ENCODE measurements at places on chromosomes 1 and 21.

DNA sequence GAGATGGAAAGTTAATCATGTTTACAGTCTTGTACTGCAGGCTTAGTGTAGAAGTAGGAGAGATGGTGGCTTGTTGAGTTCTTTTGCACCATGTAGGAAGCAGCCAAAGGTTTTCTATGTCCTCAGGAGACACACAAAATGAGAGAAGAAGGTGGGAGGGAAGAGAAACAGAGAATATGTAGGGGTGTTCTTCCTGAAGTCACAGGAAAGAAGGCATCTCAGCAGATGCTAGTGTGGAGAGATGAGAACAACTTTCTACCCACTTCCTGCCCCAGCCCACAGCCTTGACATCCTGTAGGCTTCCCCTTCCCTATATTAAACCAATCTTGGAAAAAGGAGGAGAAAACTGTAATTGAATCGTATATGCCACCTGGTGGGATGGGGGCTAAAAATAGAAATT, 217.0 kb downstream of the S1PR1 start:
- DNase-seq = no peak

GRCh38 chr1:111618961-111619634, 491 bp upstream of the RAP1A start:
- DNase-seq = no peak

DNA sequence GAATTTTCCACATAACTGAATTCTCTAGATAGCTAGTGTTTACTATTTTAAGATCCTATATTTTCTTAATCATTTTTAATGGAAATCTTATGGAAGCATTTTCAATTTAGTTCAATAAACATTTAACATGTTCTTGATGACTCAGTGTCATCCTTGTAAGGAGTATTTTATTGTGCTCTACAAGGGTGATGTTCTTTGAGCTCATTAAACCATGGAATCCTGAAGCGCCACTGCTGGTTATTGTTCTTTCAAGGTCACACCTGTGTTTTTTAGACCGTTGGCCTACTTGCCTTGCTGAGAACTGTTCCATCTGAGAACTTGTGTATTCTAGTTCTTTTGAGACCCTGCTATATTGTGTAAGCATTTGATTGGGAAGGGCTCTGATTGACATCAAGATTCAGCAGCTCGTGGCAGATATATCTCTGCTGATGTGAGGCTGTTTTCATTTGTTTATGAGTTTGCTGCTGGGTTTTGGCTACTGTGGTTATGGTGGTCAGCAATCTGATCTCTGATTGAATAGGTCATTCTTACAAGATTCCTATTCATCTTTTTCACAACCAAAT, 132.0 kb downstream of the GIPC2 start:
- DNase-seq = no peak

DNA sequence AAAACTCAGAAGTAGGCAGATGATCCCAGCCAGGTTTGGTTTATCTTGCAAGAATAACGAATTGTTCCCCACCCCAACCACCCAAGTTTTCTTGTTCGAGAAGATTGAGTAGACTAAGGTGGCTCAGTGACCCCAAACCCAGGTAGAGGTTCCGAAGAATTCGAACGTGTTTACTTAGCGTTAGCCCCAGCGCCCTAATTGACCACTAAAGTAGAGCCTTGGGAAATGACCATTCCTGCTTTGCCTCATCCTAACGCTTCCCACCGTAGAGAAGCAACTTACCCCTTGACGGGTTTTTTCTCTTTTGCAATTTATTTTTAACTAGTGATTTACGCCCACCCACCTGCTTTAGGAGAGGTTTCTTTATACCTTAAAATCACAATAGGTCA, 870 bp downstream of the FBXO28 start:
- no peak for DNase-seq

DNA sequence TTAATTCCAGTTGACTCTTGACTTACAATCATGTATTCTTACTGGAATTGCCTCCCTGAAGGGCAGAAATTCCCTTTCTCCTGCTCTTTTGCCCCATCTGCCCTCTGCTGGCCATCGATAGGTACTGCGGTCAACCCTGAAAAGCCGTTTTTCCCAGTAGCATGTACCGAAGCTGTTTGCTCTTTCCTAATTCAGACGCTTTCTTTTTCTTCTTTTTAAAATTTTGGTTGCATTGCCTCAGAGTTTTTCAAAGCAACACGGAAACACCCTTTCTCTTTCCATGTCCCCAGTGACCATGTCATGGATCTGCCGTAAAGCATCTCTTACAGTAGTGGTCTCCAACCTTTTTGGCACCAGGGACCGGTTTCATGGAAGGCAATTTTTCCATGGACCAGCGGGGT, 164.2 kb upstream of the C1orf21 start:
- DNase-seq = no peak

DNA sequence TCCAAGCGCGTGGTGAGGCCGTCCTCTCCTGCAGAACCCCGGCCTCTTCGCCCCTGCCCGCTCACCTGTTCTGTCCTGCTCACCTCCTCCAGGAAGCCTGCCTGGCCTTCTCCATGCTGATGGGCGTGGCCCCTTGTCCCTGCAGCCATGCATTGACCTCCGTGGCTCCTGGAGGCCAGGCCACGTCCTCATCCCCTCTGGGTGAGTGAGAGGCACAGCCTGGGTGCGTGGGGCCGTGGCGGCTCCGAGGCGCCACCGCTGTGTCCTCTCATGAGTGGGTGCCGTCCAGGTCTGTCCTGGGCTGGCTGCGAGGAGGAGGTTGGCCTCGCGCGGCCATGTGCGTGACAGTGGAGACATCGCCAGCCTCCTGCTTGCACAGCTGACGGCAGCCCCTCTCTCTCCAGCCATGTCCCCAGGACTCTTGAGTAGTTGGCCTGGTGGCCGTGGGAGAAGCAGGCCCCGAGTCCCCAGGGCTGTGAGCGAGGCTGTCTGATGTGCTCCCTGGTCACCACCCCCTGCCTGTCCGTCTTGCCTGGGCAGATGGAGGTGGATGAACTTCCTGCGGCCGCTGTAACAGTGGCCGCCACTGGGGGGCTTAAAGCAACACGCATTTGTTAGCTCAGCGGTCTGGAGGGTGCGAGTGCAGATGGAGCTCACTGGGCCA, 58.1 kb downstream of the PRKCZ start:
- DNase-seq = no peak

- DNase-seq = no peak
Observed at GRCh38 chr21:45801129-45801964, 157.8 kb downstream of the PCBP3 start.

- no peak for DNase-seq
Observed at GRCh38 chr1:11784256-11784992, 21.3 kb downstream of the MTHFR start.

DNA sequence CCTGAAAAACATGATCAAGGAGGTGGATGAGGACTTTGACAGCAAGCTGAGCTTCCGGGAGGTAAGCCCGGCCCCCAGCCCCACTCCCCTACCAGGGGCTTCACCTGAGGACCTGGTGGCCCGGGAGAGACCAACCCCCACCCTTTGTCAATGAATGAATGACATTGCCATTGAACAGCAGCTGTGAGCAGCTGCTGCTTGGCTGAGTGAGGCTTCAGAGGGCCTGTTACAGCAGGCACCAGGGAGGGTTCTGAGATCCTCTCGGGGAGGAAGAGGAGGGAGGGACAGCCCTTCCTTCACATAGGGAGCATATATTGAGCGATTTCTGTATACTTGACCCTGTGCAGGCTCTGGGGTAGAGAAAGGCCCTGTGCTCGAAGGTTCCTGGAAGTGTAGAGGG, 12.3 kb upstream of the CTRC start:
- no peak for DNase-seq

- DNase-seq = no peak
Observed at GRCh38 chr1:180178511-180179161, 24.0 kb downstream of the QSOX1 start.

DNA sequence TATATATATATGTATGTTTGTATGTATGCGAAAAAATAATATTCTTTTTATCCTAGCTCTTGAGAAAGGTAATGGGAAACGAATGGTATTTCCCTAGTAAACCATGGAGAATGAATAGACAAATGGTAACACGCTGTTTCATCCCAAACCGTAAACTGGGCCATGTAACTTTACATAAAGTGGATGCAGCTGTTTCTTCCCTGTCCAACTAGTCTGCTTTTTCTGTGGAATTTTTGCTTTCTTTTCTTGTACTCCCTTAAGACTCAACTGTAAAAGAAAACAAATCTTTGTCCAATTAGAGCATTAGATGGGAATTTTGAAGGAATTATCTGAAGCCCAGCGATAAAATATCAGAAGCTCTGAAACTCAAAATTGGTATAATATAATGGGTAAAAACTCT, 198.1 kb downstream of the NFIA start:
- no peak for DNase-seq

- DNase-seq = no peak
Observed at GRCh38 chr1:228459091-228459993, 27.8 kb upstream of the RNF187 start.

DNA sequence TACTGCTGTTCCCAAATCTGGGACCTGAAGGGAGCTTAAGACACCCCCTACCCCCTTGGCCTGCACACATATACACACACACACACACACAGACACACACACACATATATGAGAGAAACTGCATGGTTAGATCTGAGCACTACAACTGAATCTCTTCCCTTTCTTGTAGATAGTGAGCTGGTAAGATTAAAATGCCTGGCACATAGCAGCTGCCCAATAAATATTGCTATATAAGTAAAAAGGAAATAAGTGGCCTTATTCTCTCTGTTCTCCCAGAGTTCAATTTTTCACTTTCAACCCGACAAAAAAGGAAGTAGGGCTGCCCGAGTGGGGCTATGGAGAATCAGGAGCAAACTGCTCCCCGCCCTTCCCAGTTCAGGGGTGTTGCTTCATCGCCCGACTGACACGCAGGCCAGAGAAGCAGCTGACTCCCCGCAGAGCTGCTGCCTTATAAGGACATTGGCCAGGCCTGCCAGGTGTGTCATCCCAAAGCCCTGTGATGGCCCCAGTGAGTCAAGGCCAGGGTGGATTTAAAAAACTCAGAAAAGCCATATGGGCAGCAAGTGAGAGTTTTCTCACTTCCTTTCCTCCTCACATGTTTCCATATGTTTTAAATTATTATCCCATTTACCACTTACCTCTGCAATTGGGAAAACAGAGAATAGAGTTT, 106.5 kb upstream of the SLC44A3 start:
- DNase-seq = peak; percentile 97

DNA sequence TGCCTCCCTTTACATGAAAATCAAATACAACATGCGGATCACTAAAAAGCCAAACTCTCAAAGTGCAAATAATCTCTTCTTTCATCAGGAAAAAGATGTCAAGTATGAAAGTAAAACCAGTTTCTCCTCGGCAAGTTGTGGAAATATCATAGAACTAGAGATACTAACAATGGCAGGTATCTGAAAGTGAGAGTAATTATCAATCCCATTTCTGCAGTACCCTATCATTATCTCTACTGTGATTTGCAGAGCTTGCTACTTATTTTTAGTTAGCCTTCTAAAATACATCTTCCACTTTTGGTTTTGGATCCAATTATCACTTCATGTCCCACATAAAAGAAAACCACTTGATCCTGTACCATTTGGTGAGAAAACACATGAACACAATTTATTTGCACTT, 3.0 kb downstream of the TP53BP2 start:
- no peak for DNase-seq

DNA sequence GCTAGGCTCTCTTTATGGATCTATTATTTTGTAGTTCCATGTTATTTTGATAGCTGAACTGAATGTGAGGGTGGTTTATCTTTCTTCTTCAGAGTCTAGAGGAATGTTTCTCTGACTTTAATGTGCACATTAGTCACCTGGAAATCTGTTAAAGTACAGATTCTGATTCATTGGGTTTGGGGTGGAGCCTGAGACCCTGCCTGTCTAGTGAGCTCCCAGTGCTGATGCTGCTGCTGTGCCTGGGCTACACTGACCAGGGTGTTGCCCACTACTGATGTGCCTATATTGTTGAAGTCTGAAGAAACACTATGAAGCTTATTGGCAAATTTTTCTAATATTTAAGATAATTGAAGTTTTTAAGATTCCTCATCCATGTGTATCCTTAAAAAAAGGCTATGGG, 35.9 kb downstream of the CD46 start:
- DNase-seq = no peak

DNA sequence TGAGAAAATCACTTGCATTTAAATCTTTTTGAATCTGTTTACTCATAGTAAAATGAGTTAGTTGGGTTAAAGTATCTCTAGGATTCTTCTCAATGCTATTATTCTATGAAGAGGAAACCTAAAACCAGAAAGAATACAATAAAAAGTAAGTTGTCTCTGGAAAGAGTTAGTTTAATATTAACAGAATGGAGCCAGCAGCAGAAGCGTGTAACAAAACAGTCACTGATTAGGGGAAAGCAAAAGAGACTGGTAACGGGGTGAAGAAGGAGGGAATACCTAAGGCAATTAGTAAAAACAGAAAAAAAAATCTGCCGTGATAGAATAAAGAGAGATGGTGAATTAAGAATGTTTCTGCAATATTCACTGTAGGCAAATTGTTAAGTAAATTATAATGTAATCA, 60.0 kb downstream of the NRDC start:
- no peak for DNase-seq

DNA sequence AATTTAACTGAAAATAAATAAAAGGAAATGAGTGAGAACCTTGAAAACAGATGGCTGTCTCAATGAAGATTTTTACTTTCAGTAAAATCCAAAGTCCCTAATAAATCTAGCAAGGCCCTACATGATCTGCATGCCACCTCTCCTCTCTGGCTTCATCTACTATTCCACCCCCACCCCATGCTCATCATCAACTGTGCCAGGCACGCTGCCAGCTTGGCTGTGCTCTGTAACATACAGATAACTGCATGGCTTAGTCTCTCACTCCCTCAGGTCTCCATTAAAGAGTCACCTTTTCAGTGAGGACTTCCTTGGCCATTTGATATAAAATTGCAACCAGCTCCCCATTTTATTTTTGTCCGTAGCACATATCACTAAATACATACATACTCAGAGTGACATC, 26.7 kb downstream of the RGSL1 start:
- no peak for DNase-seq

GRCh38 chr1:66932291-66932690, 7.5 kb downstream of the MIER1 start:
- no peak for DNase-seq

- DNase-seq = peak; percentile 91
Observed at GRCh38 chr1:246782120-246782900, 58.1 kb downstream of the SCCPDH start.

GRCh38 chr21:28016571-28016970, 976.1 kb downstream of the LTN1 start:
- no peak for DNase-seq

- DNase-seq = no peak
Observed at GRCh38 chr1:44684525-44684924, 10.0 kb downstream of the ARMH1 start.

DNA sequence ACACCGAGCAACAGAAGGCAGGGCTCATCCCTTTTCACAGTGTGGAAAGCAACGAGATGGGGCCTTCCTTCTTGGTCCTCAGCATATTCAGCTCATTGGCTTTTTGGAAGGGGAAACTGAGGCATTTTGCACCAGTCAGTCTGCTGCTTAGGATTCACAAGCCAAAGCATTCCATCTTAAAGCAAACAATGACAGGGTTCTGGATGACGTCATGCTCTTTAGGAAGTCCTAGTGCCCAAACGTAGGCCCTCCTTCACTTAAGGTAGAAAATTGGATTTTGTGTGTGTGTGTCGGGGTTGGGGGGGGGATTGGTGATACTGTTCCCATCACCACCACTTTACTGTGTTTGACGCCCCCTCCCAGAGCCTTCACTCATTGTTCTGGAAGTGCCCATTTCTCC, 101.6 kb downstream of the SELENOF start:
- DNase-seq = no peak

GRCh38 chr1:1302951-1303509, 4.7 kb downstream of the ACAP3 start:
- no peak for DNase-seq

- DNase-seq = no peak
Observed at GRCh38 chr1:201482755-201483154, 13.8 kb upstream of the PHLDA3 start.
